ENCODE measurements at places on chromosomes 6 and 20.

- no peak for DNase-seq
Observed at GRCh38 chr6:20882014-20882413, 347.8 kb downstream of the CDKAL1 start.

GRCh38 chr6:157229132-157229618 lies 94.1 kb downstream of the TMEM242 start:
- no peak for DNase-seq

DNA sequence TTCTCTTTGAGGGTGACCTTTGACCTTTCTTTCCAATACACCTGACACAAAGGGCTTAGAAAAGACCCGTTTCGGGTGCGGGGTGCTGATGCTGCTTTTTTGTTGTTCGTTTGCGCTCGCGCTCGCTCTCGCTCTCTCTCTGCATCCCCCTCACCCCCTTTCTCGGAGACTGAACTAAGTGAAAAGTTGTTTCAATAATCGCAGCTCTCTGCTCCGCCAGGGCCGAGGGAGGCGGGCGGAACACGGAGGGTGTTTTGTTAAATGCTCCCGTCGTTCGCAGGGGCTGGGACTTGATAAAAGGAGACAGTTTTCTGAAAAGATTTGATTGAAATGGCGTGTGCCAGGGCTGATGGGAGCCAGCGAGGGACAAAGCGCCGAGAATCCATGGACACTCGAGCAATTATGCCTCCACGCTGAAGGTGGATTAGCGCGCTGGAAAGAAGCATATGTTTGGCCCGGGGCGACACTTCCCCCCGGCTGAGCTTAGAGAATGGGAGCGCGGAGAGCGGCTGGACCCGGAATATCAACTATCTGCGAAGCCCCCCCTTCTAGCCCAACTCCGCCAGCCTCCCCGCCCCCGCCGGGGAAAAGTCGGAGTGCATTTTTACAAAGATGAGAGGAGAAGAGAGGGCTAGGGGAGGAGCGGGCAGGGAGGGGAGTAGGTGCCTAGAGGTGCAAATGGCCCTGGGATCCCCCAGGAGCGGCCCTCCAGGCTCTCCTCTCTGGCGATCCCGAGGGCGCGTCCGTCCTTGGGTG lies 25.0 kb downstream of the TFAP2A start:
- DNase-seq = no peak

DNA sequence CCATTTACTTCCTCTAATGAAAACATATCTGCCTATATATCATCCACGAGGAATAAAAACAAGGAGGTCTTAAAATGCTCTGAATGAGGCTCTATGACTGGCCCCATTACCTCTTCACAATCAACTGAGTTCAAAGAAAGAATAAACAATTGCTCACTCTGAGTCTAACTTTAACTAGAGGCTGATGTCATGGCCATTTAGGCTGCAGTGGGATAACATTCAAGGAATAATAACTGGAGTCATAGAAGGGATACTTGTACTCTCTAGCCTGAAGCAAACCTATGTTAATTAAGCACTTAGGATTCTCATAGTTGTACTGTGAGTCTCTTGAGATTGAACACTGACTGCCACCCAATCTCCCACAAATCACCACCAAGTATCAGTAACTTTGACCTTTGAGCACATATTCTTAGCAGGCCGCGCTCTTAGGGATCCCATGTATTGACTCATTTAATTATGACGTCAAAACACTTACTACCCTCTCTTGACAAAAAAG lies 70.2 kb downstream of the PERP start:
- DNase-seq = no peak

- DNase-seq = no peak
Observed at GRCh38 chr6:28005975-28006374, 48.9 kb downstream of the OR2B6 start.
